ENCODE measurements at places on chromosomes 1 and 21.

- DNase-seq, result peak; percentile 53
Measured at GRCh38 chr1:107936498-107937481, 28.2 kb downstream of the VAV3 start.

- no peak for DNase-seq
Measured at GRCh38 chr1:167249702-167250101, 29.0 kb downstream of the POU2F1 start.

- DNase-seq, result peak; percentile 63
Measured at GRCh38 chr1:52632732-52633290, at the start of gene SHISAL2A. TSS of gene SHISAL2A (plus strand) at chr1:52633168. CDS start at chr1:52633494, 326 bp downstream.

- no peak for DNase-seq
Measured at GRCh38 chr1:26302733-26303405, 3.6 kb downstream of the UBXN11 start.

DNA sequence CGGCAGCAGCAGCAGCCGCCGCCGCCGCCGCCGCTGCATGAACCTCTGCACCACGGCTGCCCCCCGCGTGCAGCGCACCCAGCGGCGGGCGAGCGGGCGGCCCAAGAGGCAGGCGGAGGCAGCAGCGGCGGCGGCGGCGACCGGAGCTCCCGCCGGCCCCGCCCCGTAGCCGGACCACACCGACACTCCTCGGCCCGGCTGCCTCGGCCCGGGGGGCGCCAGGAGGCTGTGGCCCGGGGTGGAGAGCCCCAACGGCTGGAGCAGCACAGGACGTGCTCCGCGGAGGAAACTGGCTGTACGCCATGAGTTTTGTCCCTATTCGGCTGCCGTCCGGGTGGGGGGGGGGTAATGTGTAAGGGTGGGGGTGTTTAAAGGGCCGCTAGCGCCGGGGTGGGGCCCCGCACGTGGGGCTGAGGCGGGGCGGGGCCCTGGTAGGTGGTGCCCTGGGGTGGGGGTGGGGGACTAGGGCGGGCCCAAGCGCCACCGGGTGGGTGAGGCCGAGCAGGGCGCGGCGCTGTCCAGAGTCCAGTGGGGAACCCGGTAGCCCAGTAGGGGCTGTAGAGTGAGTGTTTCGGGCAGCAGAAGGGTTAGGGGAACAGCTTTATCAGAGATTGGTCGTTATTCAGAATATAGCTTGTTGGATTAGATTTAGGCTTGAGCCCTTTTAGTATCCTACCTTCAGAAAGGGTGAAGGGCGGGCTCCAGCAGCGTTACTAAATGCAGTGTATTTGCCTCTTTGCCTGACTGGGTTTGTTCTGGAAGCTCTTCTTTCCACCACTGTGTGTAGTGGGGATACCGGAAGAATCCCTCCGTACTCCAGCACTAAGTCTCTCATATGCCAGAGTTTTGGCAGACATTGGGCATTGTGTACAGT is at the start of gene FAM78B:
TSS of gene FAM78B (minus strand) at position 304 of the 874 bp plus-strand sequence. CDS start 753 bp downstream, outside the sequence.
- DNase-seq, result peak; percentile 64

DNA sequence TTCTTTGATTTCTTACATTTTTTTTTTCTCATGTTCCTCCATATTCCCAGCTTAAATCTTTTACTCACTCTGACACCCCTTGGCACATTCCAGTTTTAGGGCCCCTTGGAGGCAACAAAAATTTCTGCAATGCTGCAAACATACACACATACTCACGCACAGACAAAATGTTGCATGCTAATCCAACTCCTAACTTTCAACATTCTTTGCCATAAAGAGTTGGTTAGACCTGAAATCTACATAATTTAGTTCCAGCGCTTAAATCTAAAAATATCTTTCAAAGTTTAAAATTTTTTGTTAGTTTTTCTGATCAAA is 103.9 kb downstream of the PTPN14 start:
- DNase-seq, result no peak

DNA sequence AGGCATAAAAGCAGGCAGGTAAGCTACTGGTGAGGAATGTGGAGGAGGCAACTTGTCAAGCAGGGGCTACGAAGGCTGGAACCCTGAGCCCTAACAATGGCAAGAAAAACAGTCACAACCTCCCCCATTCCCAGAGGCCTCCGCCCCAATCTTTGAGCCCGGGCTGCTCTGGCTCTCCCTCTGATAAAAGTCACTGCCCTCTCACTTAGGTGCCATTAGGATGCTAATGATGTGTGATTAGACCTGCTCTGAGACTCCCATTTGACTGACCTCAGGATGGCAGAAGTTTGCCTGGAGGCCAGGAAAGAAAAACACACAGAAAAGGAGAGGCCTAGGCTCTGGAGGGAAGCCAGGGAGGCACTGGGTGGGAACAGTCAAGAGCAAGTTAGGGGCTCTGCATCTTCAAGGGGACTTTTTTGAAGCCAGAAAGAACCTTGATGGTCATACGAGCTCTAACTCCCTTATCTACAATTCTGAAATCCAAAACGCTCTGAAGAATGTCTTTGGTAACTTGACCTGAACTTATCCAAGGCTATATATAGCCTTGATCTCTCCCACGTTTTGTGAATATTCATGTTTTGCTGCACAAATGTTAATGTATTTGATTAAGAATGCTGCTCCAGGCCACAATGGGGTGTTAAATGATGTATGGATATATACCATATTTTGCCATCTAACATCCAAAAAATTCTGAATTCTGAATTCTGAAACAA is 98.9 kb downstream of the TRABD2B start:
- no peak for DNase-seq

GRCh38 chr1:86421601-86422280 is 2.2 kb upstream of the CLCA2 start:
- no peak for DNase-seq

- no peak for DNase-seq
Measured at GRCh38 chr1:6313393-6314200, 52.7 kb upstream of the GPR153 start.

DNA sequence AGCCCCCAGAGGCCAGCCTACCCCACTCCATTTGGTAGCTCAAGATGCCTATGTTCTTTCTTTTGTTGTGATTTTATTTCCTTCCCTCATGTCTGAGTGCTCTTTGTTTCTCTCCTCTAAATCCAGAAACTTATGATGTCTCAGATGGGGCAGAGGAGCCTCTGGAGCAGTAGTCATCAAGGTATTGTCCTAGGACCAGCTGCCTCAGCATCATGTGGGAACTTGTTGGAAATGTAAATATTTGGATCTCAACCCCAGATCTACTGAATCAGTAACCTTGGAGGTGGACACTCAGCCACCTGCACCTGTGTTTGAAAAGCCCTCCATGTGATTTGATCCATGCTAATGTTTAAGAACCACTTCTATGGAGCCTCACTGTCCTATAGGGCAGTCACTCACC is 593.1 kb upstream of the PLXNA2 start:
- DNase-seq, result no peak

- no peak for DNase-seq
Measured at GRCh38 chr1:242605521-242605920, 81.0 kb upstream of the PLD5 start.

DNA sequence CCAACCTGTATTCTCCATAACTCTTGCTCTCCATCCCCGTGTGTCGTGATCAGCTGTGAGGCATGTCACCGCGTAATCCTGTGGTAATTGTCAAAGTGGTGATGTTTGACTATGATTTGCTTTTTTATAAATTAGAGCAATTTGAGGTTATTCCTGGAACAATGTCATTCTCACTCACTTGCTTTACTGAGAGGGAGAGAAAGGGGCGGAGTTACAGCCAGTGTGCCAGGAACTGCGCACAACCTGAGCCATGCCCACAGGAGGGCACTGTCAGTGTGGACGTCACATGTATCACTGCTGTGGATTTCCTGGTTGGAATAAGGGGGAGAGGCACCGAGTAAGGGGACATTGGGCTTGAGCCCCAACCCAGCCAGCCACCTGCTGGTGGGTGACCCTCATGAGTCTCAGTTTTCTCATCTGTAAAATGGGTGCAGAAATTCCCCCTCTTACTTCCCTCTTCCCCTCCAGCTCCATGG is 6.9 kb downstream of the ADGRB2 start:
- DNase-seq, result no peak

GRCh38 chr1:3501856-3502640 is 47.6 kb downstream of the ARHGEF16 start:
- peak; percentile 38 for DNase-seq

GRCh38 chr21:14690886-14691285 is 144.8 kb upstream of the SAMSN1 start:
- DNase-seq, result no peak

GRCh38 chr21:43921571-43921978 is 56.6 kb downstream of the AGPAT3 start:
- peak; percentile 18 for DNase-seq

- no peak for DNase-seq
Measured at GRCh38 chr1:48190881-48191280, 31.6 kb upstream of the SLC5A9 start.

GRCh38 chr1:208105756-208106155 is 138.4 kb downstream of the PLXNA2 start:
- DNase-seq, result no peak

DNA sequence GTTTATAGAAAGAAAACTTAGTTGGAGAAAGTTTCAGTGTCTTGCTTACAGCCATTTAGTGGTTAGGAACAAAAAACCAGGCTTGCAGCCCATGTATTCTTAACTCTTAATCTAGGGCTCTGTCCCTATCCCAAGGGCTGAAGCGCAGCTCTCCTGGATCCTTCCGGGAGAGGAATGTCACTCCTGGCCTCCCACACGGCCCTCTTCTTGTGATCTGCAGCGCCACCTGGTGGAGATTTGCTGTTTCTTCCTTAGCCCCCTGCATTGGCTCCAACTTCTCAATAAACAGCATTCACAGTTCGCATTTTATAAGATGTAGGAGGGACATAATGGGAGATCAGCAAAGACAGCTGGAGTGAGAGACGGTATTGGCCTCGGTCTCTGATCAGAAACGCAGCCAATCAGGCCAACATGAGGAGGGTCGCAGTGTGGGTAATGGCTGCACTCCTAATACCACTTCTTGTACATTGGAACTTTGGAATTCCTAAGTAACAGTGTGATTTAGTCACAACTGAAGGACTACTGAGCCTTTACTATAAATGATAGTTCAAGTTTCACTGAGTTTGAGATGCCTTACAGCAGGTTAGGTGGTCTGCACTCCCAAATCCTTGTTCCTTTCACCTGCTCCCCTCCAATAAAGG is 283.4 kb downstream of the ASTN1 start:
- peak; percentile 60 for DNase-seq

- DNase-seq, result no peak
Measured at GRCh38 chr1:237115035-237115434, 73.1 kb downstream of the RYR2 start.

- DNase-seq, result no peak
Measured at GRCh38 chr1:93344886-93345632, 648 bp upstream of the DR1 start.

DNA sequence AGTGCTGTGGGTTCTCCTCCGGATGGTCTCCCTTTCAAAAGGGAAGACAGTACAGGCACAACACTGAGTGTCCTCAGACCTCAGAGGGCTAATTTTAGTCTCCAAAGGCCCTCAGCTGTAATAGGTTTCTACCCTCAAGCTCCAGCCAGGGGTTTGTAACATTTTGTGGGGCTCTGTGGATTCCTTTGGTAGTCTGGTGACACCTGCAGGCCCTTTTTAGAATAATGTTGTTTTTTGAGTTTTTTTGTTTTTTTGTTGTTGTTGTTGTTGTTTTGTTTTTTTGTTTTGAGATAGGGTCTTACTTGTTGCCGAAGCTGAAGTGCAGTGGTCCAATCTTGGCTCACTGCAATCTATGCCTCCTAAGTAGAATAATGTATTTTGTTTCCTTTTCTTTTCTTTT is 15.0 kb upstream of the TMEM201 start:
- no peak for DNase-seq

DNA sequence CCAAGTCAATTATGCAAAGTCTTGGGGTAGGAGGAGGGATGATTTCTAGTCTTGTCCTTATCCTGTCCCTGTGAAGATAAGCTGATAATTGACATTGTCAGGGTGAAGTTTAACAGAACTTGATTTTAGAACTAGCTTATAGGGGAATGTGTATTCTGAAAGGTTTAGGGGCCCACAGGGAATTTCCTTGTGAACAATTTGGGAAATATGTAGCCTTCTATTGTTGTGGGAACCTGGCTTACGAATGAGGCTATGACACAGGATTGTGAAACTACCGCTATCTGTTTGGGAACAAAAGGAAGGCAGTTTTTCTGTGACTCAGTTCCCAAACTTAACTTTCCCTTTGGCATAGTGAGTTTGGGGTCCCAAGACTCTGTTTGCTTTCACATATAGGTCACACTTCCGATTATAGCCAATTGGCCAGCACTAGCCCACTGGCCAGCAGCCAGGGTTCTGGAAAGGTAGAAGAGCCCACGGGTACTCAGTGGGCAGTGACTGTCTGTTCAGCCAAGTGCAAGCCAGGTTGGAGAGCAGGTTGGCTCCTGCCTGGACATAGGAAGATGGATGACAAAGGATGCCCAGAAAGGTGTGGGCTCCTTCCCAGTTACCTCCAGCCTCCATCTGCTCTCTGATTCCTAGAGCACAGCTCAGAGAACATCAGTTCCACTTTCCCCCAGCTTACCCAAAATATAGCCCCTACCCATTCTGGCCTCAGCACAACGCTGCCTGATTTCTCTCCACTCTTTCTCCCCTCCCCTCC is 35.5 kb downstream of the H3-3A start:
- no peak for DNase-seq

DNA sequence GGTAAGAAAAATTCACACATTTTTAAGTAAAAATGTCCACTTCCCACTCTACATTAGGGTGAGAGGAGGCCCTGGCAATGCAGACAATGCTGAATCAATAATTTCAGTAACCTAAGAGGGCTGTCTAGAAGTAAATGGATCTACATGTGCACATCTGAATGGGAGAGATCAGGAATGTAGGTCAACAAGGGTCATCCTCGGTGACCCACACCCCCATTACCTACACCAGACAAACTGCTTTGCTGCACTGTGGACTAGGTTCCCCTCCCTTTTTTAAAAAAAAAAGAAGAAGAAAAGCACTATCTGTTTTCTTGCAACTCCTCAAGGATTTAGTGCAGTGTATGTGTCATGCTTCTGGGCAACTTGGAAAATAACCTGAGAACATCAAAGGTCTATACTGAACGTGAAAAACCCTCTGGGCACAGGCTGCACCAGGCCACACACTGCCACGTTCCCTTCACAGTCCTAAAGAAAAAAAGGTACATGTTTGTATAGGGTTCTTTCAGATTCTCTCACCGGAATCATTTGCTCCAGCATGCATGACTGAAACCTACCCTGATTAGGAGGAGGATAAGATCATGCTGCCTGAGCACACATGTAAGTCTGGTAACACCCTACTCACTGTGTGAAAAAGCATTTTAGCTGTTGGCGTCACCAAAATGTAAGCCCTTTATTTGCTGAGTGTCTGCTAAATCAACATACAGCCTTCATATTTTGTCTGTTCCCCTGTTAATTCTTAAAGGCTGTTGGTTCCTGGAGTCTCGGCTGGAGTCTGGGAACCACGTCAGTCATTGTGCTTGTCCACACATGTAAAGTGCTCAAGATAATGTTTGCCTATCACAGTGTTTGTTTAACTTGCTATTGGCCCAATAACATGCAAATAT is 341.0 kb downstream of the SMYD3 start:
- no peak for DNase-seq

DNA sequence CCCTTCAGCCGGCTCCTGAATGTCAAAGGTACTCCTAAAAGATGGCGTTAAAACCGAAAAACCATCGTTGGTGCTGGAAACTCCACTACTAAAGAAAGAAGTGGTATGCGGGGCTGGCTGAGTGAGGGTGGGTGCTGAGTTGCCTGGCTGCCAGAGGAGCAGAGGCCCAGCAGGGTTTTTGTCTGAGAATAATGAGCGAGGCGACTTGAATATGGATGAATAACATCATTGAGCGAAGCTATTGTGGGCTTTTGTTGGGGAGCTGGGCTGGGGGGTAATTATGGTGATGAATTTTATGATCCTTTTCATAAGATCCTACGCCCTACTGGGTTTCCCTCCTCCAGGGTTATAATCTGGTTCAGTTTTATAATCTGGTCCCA is 2.0 kb downstream of the PDPN start:
- no peak for DNase-seq

GRCh38 chr1:111665497-111665896 is 45.9 kb downstream of the RAP1A start:
- no peak for DNase-seq

All from stimulated activated CD4-positive, alpha-beta T cell treated with anti-CD3 and anti-CD28 coated beads, Interleukin-2, amount 100 ng/mL, for 24 hours (primary cell).